ENCODE measurements at places on chromosomes 6 and 20.

DNA sequence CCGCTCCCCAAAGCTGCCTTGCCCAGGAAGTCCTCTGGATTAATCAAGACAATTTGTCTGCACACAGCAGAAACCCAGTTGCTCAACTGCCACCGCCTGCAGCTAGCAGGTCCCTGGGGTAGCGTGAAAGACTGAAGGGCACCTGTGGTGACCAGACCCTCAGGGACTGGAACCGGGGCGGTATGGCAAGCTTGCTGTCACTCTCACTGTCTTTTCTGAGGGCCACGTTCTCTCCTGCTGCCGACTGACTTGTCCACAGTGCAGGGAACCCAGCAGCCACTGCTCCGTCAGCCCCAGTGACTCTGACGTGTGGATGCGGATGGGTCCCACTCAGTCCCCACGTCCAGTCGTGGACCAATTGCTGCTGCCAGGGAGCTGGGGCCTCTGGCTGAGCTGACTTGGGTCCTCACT is 72.8 kb upstream of the PMEPA1 start:
- DNase-seq, result no peak

- DNase-seq, result no peak
Observed at GRCh38 chr6:5781966-5782556, 224.7 kb downstream of the NRN1 start.

- no peak for DNase-seq
Observed at GRCh38 chr6:140370976-140371870, 996.8 kb upstream of the CITED2 start.

DNA sequence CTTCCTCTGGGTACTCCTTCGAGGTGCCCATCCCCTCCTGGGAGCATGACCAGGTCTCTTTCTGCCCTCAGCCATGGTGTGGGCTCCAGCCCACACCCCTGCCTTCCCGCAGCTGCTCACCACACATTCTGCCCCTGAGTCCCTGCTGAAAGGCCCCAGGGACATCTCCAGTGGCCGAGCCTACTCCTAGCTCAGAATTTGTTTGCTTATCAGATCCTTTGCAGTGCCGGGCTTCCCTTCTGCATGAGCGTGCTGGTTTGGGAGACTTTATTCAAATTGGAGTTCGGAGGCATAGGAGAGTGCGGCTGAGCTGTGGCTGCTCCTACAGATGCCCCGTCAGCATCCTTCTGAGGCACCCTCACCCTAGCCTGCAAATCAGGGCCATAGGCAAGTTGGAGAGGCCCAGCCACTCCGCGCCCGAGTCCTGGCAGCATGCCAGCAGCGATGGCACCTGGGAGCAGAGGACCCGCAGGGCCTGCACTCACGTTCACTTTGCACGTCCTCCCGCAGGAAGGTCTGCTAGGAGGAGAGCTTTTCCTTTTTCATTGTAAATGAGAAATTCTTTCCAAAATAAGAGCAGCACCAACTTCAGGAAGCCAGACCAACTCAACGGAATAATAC is 327.3 kb downstream of the QKI start:
- DNase-seq, result no peak

DNA sequence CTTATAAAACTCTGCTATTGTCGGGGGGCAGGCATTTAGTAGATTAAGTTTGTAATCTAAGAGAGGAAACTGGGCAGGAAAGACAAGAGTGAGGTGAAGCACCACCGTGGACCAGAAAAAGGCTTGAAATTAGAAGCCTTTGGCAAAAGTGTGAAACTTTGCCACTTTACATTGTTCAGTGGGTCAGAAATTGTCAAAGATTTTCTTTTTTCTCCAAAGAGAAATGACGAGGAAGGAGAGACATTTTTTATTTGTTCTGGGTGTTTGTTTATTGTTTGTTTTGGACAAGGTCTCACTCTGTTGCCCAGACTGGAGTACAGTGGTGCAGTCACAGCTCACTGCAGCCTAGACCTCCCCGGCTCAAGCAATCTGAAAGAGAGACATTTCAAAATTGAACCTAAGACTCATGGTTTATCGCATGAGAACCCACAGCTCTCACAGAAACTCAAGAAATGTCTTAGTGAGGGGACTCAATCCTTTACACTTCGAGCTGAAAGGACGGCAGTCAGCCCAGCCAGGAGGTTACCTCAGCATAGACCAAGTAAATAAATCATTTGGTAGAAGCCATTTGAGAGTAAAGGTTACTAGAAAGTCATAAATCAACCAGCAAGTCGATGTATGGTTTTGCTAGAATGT is 262.8 kb upstream of the TAB2 start:
- DNase-seq, result no peak

DNA sequence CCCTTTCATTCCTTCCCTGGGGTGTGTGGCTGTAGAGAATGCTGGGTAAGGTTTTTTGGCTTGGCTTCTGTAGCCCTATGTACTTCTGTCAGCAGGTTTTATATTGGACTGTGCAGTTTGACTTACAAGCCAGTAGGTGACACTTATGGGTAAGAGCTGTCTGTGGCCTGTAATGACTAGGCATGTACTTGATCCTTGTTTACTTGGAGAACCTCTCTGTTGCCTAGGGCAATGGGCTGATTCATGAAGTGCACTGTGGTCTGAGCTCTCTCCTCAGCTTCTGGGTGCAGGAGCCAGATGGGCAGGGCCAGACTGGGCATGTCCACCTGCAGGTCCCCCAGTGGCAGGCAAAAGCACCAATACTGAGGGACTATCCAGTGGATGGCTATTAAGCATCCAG is 544.6 kb downstream of the ADGRB3 start:
- no peak for DNase-seq

DNA sequence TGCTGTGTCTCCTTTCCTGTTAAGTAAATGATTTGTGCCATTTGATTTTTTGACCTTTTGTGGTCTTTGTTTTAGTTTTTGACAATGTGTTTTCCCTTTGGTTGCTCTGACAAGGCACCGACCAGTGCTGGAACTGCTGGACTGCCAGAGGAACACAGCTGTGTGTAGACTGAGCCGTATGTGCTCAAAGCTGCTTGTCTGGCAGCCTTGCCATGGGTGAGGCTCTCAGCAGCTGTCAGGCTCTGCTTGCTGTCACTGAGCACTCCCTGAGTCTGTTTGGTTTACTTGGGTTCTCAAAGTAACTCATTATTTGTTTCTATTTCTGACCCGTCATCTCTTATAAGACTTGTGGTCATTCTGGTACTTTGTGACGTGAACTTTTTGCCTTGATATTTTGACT is 15.1 kb upstream of the SNRPB start:
- no peak for DNase-seq

DNA sequence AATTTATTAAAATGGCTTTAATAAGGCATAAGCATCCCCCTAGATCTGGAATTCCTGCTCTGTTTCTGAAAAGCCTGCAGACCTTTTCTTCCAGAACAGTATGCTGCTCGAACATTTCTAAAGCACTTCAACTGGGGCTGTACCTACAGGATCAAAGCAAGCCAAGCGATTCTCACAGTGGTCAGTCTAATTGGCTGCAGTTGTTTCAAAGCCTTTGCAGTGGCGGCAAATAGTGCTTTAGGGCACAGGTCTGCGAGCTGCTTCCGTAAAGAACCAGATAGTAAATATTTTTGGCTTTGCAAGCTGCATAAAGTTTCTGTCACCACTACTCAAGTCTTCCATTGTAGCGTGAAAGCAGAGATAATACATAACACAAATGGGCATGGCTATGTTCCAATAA is 88.9 kb upstream of the FBXL4 start:
- no peak for DNase-seq

GRCh38 chr6:6085928-6086668 is 79.4 kb upstream of the NRN1 start:
- peak; percentile 80 for DNase-seq

GRCh38 chr6:11094411-11094851 is 797 bp downstream of the SMIM13 start:
- peak; percentile 54 for DNase-seq

- DNase-seq, result no peak
Observed at GRCh38 chr6:124319410-124319809, 515.7 kb downstream of the NKAIN2 start.

DNA sequence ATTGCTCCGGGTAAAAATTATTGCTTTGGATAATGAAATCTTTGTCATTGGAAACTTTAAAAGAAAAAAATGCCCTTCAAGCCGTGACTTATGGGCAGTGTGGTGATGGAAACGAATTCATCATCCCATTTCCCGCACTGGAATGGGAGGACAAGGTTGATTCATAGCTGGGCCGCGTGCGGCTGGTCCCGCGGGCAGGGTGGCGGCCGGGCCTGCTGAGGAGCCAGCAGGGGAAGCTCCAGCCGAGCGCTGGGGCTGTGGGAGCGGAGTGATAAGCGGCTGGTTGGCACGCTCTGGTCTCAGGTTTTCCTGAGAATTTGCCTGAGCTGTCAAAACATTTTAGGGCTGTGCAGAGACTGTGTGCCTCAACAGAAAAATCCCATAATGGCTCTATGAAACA is 351.7 kb downstream of the CDC5L start:
- DNase-seq, result no peak

GRCh38 chr6:4010689-4011090 is 68.2 kb downstream of the FAM217A start:
- DNase-seq, result no peak

- no peak for DNase-seq
Observed at GRCh38 chr6:38141085-38141484, 321.6 kb downstream of the ZFAND3 start.

DNA sequence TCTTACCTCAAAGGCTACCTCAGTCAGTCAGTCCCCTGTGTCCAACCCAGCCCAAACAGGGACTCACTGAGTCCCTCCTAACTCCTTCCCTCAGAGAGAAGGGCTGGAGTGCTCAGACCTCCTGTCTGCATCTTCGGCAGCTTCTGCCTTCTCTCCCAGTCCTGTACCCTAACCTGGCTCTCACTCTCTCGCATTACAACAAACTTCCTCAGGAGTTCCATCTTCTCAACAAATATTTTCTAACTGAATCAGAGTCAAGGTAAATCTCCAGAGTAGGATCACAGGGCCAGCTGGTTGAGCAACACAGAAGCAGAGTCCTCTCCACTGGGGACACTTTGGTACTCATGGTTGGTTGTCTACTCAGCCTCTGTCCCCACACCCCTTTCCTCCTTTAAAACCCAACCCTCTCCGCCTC is 92.3 kb downstream of the MRPL14 start:
- peak; percentile 32 for DNase-seq

DNA sequence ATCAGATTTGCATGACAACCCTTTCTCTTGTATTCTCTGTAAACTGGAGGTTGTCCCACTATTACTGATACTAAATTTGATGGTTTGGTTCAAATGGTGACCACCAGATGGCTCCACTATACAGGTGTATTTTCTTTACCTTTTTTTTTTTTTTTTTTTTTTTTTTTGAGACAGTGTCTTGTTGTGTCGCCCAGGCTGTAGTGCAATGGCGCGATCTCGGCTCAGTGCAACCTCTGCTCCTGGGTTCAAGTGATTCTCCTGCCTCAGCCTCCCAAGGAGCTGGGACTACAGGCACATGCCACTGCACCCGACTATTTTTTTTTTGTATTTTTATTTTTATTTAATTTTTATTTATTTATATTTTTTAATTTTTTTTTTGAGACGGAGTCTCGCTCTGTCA is 6.6 kb upstream of the WTAP start:
- DNase-seq, result no peak

GRCh38 chr6:119334535-119335264 is 14.9 kb downstream of the MAN1A1 start:
- peak; percentile 39 for DNase-seq

- no peak for DNase-seq
Observed at GRCh38 chr20:25136643-25137559, 55.0 kb upstream of the VSX1 start.

GRCh38 chr6:101069191-101069795 is 188.2 kb upstream of the ASCC3 start:
- no peak for DNase-seq

DNA sequence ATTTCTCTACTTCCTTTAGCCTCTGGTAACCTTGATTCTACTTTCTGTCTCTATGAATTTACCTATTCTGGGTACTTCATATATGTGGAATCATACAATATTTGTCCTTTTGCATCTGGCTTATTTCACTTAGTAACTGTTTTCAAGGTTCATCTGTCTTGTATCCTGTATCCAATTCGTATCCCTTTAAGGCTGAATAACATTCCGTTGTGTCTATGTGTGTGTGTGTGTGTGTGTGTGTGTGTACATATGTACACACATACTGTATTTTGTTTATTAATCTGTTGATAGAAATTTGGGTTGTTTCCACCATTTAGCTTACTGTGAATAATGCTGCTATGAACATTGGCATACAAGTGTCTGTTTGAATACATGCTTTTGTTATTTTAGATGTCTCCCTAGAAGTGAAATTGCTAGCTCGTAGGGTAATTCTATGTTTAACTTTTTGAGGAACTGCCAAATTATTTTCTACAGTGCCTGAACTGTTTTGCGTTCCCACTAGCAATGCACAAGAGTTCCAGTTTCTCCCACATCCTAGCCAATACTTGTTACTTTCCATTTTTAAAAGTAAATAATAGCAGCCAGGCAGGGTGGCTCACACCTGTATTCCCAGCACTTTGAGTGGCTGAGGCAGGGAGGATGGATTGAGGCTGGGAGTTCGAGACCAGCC is 17.7 kb downstream of the SENP6 start:
- no peak for DNase-seq

GRCh38 chr6:106906232-106906631 is 68.3 kb downstream of the CD24 start:
- DNase-seq, result no peak

DNA sequence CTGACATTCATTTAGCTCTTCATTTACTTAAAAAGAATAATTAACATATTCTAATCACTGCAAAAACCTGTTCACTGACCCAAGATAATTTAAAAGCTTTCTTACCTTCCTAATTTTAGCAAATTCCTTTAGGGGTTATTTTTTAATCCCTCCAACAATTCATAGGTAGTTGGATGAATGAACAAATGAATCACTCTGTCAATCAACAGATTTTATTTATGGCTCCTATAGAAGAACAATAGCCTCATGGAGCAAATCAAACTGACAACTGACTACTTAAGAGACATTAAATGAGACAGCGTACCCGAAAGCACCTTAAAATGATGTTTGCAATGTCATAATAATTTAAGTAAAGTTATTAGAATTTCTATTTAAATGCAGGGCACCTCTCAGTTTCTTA is 31.5 kb upstream of the GJA1 start:
- DNase-seq, result no peak

- DNase-seq, result peak; percentile 81
Observed at GRCh38 chr6:137767911-137768690, 99.0 kb upstream of the TNFAIP3 start.

DNA sequence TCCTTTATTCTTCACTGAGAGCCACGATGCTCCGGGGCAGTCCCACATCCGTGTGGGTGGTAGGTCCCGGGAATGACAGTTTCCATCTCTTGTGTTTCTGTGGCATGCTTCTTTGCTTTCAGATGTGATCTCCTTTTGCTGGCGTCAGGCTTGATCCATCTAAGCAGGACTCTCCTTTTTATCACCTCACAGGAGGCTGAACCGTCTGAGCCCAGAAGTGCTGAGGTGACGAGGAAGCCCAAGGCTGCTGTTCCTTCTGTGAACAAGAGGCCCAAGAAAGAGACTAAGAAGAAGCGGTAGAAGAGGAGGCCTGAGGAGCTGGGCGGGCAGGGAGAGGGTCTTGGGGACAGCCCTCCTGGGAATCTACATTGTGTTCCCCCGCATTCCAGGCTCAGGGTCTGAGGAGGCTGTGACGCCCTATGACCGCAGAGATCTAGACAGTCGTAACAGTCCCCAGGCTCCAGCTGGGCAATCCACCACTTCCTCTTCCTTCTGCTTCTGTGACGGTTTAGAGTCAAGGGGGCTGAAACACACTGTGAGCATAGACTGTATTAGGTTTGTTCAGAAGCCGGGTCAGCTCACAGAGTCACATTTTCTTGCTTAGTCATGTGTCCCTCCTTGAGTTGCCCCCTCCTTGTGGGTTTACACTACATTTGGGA is 26.8 kb downstream of the MANBAL start:
- DNase-seq, result peak; percentile 87

- DNase-seq, result peak; percentile 48
Observed at GRCh38 chr20:48761023-48761785, 66.6 kb downstream of the PREX1 start.

- peak; percentile 94 for DNase-seq
Observed at GRCh38 chr20:35305682-35306556, 13.7 kb upstream of the FAM83C start.

Data from suppressor macrophage treated with lipopolysaccharide for 4 hours (primary cell).